ENCODE measurements at places on chromosomes 5 and 9. TPM values are rescaled to one million over a fixed set of nuclear protein-coding genes. Genes with fewer than 3 reads are reported as not detected.

DNA sequence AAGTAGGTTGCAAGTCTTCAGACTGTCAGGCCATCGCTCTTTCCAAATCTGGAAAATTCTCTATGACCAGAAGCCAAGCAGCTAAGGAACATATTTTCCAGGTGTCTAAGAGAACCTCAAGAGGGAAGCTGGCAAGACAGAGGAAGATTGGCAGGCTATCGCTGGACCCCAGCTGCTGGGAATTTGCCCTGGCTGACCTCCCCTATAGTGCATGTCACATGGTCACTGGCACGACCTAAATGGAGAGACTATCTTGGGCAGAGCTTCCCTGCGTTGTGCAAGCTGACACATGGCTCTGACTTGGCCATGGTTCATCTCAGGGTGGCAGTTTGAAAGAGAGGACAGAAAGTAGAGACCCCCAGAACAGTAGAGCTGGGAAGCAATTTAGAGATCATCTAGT lies 104.9 kb upstream of the ZNF618 start:
- H3K36me3 ChIP-seq = no peaks in the 10 kb centered on the region
- no peak for DNase-seq
- no peaks in the 10 kb centered on the region for H3K27me3 ChIP-seq
- H3K27ac ChIP-seq = no peak overlapping the region
- H3K4me3 ChIP-seq = no peak overlapping the region

Gene AMBP
- total RNA-seq = 4.0 TPM

GRCh38 chr9:112059145-112059965 lies 115.7 kb downstream of the SUSD1 start:
- no peaks in the 10 kb centered on the region for H3K27me3 ChIP-seq
- no peak overlapping the region for H3K27ac ChIP-seq
- DNase-seq = no peak
- peaks cover 9% of the 10 kb centered on the region for H3K36me3 ChIP-seq
- no peak overlapping the region for H3K4me3 ChIP-seq
- peaks cover 5% of the 10 kb centered on the region for H3K4me1 ChIP-seq

- peaks cover 51% of the 10 kb centered on the region for H3K4me1 ChIP-seq
- no peaks in the 10 kb centered on the region for H3K36me3 ChIP-seq
- no peak overlapping the region for H3K27ac ChIP-seq
Observed at GRCh38 chr5:14250084-14250695, 107.0 kb downstream of the TRIO start.

DNA sequence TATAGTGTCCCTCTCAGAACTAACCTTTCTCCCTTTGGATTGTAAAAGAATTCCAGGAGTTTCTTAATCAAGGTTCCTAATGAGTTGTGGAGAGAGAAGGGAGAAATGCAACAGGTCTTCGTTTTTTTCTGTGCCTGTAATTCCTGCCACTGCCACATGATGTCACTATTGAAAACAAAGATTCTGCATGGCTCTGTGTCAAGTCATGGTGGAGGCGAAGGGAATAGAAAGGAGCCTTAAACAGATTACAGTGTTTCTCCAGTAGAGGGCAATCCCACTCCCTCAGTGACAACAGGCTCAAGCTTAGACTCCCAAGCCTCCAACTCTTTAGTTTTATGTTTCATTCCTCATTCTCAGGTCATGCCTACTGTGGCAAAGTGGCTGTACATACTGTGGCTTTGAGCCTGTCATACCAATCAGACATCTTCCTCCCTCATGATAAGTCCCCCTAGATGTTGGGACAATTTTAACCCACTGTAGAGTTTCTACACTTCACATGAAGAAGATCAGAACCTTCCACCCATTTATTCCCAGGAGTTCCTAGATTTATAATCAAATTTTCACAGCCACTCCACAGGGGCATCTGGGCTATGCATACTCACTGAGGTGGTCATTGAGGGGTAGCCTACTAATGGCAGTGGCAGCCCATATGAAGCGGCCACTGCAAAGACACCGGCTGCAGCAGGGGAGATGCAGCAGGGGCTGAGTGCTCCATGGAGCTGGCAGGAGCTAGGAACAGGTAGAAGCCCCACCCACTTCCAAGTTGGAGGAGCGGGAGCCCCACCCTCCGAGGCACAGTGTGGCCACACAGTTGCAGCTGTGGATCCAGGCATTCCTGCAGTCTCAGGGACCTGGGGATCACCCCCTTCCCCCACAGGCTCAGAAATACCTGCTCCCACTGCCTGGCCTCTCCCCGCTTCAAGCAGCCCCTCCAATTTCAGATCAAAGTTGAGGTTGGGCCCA lies 97.4 kb upstream of the TRIM32 start:
- H3K27me3 ChIP-seq = no peaks in the 10 kb centered on the region
- H3K27ac ChIP-seq = no peak overlapping the region
- H3K36me3 ChIP-seq = no peaks in the 10 kb centered on the region
- H3K4me3 ChIP-seq = no peak overlapping the region

- H3K27me3 ChIP-seq = peaks cover 13% of the 10 kb centered on the region
- H3K27ac ChIP-seq = no peak overlapping the region
- H3K4me1 ChIP-seq = peaks cover 24% of the 10 kb centered on the region
- peak; percentile 62 for DNase-seq
- H3K4me3 ChIP-seq = no peak overlapping the region
Observed at GRCh38 chr5:95963650-95964410, 2.2 kb upstream of the ELL2 start.

DNA sequence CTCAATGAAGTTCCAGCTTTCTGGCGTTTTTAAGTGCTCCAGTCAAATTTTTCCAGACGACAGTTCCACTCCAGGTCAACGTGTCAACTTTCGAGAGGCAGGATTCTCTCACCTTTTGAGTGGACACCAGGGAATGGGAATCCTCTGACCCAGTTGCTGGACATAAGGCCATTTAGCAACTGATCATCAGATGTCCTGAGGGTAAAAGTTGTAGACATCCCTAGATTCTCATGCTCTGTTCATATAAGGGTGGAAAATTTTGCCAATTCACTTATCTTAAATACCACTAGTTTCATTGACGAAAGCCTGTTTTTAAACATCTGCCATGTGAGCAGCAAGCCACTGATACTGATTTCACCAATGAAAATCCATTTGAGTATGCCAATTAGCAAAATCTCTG lies 275.5 kb downstream of the MAST4 start:
- H3K4me3 ChIP-seq = no peak overlapping the region
- H3K27ac ChIP-seq = no peak overlapping the region
- no peaks in the 10 kb centered on the region for H3K27me3 ChIP-seq
- H3K36me3 ChIP-seq = no peaks in the 10 kb centered on the region

- H3K27me3 ChIP-seq = no peaks in the 10 kb centered on the region
- no peak overlapping the region for H3K27ac ChIP-seq
- DNase-seq = no peak
- H3K4me3 ChIP-seq = no peak overlapping the region
- H3K36me3 ChIP-seq = no peaks in the 10 kb centered on the region
Observed at GRCh38 chr5:36957953-36958537, 81.5 kb downstream of the NIPBL start.

DNA sequence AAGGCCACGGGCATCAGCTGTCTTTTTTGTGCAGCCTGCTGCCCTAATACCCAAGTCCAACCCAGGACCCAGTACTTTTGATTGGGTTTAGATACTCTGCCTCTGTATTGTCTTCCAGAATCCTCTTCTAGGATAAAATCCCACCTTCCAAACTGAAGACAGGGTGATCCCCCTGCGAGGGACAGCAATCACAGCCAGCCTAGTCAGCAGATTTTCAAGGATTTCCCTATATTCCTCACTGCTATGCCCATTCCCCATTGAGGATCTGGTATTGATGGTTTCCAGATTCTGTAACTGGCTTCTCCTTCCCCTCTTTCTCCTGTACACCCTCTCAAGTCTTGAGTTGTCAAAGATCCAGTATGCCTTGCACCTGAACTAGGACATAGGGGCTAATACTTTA lies 389.4 kb downstream of the TRIM36 start:
- no peaks in the 10 kb centered on the region for H3K36me3 ChIP-seq
- H3K27me3 ChIP-seq = no peaks in the 10 kb centered on the region
- no peak for DNase-seq

Gene SLC36A3
- not detected for total RNA-seq

DNA sequence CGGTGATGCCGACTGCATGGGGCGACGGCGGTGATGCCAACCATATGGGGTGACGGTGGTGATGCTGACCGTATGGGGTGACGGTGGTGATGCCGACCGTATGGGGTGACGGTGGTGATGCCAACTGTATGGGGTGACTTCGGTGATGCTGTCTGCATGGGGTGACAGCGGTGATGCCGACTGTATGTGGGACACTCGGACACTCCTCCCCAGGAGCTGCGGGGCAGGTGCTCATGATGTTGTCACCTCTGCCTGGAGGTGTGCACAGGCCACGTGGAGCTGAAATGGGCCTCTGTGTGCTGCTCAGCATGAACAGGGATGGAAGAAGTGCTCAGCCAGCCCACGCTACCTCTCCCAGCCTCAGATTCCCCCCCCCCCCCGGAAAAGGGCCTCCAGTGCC lies 171.8 kb downstream of the OLFM1 start:
- DNase-seq = no peak
- no peak overlapping the region for H3K4me3 ChIP-seq
- no peaks in the 10 kb centered on the region for H3K27me3 ChIP-seq
- no peaks in the 10 kb centered on the region for H3K36me3 ChIP-seq

Gene NUTM2F
- 0.45 TPM for total RNA-seq

Data from GM23338 (cell line).